Activated CD8-positive, alpha-beta memory T cell treated with anti-CD3 and anti-CD28 coated beads, Interleukin-2, amount 10 ng/mL, durations not matched to agents 7 days and 5 days (primary cell): ENCODE measurements at places on chromosomes 13 and 19. TPM values are rescaled to one million over a fixed set of nuclear protein-coding genes. Genes with fewer than 3 reads are reported as not detected.
A peak's percentile ranks its signal among the peaks of the same experiment; 100 is the strongest.

DNA sequence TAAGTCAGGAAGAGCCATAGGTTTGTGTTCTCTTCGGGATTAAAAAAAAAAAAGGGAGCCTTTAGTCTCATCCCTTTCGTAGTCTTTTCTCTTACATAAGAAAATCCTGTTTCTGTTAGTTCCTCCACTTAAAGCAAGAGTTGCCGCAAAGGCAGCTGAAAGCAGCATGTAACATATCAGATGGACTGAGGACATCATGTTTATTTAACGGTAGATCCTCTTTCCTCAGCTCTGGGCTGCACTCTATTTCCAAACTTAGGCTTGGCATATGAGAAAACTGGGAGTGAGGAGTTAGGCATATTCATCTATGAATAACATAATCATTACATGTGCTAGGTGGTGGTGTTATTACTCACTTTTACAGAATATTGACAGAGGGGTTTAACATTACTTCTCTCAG, 391.2 kb downstream of the KLF12 start:
- DNase-seq, result no peak

DNA sequence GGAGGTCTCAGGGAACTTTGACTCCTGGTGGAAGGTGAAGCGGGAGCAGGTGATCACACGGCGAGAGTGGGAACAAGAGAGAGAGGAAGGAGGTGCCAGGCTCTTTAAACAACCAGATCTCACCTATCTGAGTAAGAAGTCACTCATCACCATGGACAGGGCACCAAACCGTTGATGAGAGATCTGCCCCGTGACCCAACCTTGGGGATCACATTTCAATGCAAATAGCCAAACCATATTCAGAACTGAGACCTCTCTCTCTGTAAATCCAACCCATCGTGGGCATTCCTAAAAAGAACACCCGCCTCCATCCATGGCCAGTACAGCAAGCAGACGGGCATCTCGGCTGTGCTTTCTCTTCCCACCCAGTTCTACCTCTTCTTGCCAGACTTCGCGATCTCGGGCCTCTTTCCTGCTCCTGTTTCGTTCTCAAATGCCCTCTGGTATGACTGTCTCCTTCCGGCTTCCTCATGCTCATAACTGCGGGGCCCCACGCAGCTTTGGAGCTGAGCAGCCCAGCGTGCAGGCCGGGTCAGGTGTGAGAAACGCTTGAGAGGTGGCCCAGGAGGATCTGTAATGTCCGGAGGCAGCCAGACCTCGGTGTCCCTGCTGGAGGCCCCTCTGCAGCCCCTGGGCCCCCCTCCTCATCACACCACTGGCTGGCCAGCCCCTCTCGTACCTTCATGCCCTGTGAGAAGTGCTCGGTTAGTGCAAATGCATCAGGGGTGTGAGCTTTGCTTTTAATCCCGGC, 97.0 kb upstream of the GPR183 start:
- DNase-seq, result no peak

Gene ZNF728
- total RNA-seq, result not detected

Gene ZNF506
- 16.8 TPM for total RNA-seq

Gene KIR2DL1
- total RNA-seq, result 0.47 TPM

Gene PLVAP
- total RNA-seq, result not detected

DNA sequence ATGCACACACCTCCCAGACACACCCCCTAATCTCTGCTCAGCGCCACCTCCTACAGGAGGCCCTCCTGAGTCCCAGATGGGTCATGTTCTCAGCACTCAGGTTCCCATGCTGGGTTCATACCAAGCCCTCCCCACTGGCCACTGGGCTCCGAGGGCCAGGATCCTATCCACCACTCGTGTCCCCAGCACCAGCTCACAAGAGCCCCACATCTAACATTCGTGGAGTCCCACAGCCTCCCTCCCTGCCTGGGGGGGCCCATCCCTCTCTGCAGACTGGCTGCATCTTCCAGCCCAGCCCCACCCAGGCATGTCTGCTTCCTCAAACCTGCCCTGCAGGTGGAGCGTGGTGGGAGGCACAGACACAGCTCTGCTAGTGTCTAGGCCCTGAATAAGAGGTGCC, 227.4 kb downstream of the TUBA3C start:
- no peak for DNase-seq

Gene ZDHHC20
- total RNA-seq, result 65.7 TPM

Gene ZNF563
- 3.3 TPM for total RNA-seq

DNA sequence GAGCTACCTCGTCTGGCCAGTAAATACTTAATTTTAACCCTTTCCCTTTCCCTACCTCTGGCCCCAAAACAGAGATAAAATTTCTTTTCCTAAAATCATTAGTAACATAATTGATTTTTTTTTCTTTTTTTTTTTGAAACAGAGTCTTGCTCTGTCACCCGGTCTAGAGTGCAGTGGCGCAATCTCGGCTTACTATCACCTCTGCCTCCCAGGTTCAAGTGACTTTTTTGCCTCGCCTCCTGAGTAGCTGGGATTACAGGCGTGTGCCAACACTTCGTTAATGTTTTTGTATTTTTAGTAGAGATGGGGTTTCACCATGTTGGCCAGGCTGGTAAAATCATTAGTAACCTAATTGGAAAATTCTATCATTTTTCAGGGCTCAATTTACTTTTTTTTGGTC, 10.4 kb upstream of the TRIM13 start:
- no peak for DNase-seq

- DNase-seq, result peak; percentile 86
These were observed 21.9 kb upstream of the SLC35E1 start for GRCh38 chr19:16594131-16594586.

Gene RXFP2
- total RNA-seq, result not detected

GRCh38 chr13:94327318-94327717, 152.2 kb downstream of the DCT start:
- peak; percentile 58 for DNase-seq

- no peak for DNase-seq
These were observed 533.5 kb upstream of the KLF12 start for GRCh38 chr13:74667656-74668203.

DNA sequence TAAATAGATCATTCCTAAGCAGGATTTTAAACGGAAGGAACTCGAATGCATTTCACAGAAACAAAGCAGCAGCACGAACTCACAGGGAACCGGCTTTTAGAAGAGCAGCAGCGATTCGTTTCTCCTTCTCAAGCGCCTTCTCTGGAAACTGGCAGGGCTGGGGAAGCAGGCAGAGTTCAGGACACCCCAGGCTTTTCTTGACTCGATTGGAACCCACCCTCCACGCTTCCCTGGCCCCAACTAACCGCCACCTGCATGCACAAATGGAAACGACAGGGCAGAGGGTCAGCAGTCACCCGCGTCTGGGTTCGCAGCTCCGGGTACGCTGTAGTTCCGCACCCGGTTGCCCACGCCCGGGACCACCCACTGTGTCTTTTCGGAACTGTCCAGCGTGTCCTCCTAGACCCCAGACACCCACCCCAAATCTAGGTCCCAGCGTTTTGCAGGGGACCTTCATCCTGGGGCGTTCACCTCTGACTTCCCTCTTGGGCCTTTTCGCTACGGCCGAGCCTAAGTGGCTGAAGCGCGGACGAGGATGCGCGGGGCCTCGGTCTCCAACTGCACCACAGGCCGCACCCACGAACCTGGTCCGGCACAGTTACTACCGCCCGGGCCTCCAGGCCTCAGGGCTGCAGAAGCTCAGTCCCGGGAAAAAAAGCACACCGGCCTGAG, 500 bp downstream of the ZFP30 start:
- peak; percentile 51 for DNase-seq

DNA sequence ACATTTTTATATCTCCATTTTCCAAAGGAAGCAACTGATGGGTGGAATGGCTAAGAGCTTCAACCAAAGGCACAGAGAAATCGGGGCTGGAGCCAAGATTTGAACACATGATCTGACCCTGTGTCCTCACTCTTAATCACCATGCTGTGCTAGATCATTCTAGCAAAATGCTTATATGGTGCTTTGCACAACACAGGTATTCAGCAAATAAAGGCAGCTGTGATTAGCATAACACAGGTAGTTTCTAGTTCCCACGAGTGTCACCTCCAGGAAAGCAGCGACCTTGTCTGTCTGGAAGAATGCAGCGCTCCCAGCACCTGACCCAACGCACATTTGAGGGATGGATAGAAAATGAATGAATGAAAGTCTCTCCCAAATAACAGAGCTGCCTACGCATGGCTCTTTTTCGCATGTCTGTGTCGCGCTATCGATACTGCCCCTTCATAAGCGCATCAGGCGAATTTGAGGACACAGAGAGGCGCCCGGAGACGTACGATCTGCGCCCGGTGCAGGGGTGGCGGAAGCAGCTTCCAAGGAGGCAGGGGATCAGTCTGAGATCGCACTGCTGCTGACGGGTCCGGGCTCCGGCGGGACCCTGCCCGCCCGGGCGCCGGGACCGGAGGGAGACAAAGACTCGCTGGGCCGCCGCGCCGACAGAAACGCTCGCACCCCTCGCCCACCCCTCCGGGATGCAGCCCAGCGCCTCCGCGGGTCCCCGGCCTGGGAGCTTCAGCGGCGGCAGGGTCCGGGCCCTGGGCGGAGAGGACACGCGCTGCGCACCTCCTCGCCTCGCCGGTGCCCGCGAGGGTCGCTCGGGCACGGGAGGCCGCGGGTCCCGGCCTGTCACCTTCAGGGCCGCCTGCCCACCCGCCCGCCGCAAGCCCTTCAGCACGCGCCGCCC, 609 bp downstream of the EPS15L1 start:
- peak; percentile 59 for DNase-seq

DNA sequence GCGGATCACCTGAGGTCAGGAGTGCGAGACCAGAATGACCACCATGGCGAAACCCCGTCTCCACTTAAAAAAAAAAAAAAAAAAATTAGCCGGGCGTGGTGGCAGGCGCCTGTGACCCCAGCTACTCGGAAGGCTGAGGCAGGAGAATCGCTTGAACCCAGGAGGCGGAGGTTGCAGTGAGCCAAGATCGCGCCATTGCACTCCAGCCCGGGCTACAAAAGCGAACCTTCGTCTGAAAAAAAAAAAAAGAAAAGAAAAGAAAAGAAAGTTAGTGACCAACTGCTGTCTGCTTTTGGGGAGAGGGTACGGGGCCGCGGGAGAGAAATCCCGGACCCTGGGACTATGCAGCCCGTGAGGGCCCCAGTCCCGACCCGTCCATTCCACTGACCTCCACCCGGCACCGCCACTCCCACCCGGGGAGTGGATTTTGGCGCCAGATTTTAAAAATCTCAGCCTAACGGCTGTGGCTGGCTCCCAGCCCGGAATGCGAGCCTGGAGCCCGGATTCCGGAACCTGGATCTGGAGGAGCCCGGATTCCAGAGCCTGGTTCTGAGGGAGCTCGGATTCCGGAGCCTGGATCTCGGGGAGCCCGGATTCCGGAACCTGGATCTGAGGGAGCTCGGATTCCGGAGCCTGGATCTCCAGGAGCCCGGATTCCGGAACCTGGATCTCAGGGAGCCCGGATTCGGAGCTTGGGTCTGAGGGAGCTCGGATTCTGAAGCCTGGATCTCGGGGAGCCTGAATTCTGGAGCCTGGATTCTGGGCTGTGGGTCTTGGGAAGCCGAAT, 6.1 kb upstream of the LMNB2 start:
- DNase-seq, result no peak

DNA sequence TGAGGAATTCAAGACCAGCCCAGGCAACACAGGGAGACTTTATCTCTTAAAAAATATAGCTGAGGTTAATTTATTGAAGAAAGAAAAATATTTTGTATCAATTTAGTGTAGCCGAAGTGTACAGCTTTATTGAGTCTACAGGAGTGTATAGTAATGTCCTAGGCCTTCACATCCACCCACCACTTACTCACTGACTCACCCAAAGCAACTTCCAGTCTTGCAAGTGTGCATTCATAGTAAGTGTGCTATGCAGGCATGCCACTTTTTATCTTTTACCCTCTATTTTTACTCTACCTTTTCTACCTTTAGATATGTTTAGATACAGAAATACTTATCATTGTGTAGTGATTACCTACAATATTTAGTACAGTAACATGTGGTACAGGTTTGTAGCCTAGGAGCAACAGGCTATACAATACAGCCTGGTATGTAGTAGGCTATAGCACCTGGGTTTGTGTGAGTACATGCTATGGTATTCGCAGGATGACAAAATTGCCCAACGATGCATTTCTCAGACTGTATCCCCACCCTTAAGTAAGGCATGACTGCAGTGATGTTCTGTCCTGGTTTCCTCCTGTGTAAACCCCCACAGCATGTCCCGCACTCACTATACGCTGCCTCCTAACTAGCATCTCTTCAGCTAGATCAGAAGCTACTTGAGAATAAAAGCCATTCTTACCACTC, 15.3 kb upstream of the ATP12A start:
- DNase-seq, result no peak

DNA sequence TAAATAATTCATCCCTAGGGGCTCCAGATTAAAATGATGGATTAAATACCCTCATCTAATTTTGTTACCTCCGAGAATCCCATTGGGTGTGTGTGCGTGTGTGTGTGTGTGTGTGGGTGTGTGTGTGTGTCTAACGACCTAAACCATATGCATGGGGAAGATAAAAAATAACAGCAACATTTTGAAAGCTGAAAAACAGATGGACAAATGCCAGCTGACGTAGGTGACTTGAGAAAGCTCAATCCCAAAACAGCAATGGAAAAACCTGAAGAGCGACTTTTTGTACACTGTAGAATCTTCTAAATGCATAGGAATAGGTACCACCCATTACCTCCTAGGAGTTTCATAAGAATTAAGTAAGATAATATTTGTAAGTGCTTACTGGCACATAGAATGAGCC, 8.7 kb upstream of the RPL21 start:
- no peak for DNase-seq

Gene PAK4
- 14.6 TPM for total RNA-seq

Gene LHB
- not detected for total RNA-seq

DNA sequence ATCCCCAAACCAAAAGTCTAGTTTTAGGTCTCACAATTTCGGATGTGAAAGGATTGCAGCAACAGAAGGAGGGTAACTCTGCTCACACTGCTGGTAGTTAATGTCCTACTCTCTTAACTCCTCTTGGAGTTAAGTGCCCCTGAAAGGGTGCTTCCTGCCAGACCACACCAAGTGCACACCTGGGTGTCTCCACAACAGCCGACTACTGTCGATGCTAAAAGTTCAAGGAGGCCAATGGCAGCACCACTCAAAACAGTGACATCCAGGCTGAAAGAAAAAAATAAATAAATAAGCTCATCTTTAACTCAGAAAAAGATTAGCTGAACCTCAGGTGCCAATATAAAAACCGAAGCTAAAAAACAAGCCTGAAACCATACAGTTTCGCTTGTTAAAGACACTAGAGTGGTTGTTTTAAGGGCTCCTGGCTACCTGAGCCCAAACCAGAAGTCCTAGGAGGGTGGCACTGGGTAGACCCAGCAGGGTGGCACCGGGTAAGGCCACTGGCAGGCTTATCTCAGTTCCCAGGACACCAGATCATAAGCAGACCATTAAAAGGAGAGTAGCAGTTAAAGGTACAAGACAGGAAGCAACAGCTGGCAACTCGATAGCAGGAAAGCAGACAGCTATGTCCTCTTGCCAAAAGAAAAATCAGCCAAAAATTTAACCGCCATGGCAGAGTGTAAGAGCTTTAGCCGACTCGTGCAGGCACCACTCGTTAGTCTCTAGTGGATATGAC, 39.3 kb downstream of the BRD4 start:
- no peak for DNase-seq

DNA sequence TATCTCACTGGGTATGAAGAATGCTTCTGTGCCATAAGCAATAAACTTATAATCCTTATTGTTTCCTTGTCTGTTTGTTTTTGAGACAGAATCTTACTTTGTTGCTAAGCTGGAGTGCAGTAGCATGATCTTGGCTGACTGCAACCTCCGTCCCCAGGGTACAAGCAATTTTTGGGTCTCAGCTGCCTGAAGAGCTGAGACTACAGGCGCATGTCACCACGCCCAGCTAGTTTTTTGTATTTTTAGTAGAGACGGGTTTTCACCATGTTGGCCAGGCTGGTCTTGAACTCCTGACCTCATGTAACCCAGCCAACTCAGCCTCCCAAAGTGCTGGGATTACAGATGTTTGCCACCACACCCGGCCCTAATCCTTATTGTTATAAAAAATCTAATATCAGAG, 112.5 kb downstream of the MYO16 start:
- no peak for DNase-seq
